ENCODE measurements at places on chromosomes 1 and 21.

GRCh38 chr21:27536319-27536718 lies 569.4 kb upstream of the ADAMTS5 start:
- DNase-seq, result peak; percentile 34

GRCh38 chr1:50836117-50836516 lies 124.0 kb downstream of the FAF1 start:
- DNase-seq, result no peak

- peak; percentile 59 for DNase-seq
These were observed 18.8 kb upstream of the SCCPDH start for GRCh38 chr1:246705368-246705767.

- no peak for DNase-seq
These were observed 43.5 kb upstream of the NRDC start for GRCh38 chr1:51922040-51922439.

GRCh38 chr1:113663165-113663951 lies 95.9 kb downstream of the PHTF1 start:
- no peak for DNase-seq

DNA sequence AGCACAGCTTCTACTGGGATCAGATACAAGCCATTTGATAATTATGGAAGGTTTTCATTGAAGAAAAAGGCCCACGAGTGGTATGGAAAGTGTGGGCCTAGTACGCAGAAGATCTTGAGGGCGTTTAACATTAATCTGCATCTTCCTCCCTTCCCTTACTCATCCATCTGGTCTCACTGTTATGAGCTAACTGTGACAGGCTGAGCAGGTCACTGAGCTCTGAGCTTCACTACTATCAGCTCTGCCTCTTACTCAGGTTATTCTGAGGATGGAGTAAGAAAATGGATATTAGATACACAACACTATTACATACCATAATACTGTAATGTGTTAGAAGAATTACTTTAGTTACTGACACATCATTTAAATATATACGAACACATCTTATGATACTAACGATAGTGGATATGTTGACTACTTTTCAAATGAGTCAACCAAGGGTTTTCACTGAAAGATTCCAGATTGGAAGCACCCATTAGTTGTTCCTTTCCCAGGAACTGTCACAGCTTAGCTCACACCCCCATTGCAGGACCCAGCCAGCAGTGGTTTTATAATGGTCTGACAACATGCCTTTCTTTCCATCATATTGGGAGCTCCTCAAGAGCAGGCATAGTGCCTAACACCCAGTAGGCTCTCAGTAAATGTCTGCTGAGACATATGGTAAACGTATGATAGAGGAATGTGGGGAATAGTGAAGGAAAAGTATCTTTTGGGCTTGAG lies 97.8 kb upstream of the C8B start:
- no peak for DNase-seq

GRCh38 chr1:57483954-57484353 lies 60.1 kb upstream of the DAB1 start:
- DNase-seq, result peak; percentile 52

- DNase-seq, result no peak
These were observed 48.3 kb upstream of the CR2 start for GRCh38 chr1:207405814-207406213.

GRCh38 chr1:26537951-26538352 lies 8.4 kb downstream of the RPS6KA1 start:
- peak; percentile 44 for DNase-seq

- no peak for DNase-seq
These were observed 33.6 kb downstream of the LMO4 start for GRCh38 chr1:87362063-87362833.

- DNase-seq, result peak; percentile 95
These were observed 20.7 kb upstream of the CLIC4 start for GRCh38 chr1:24724345-24725208.

- no peak for DNase-seq
These were observed 3.5 kb upstream of the KRTAP10-4 start for GRCh38 chr21:44569861-44570517.

Measured in M059J (cell line).